ENCODE measurements at places on chromosomes 3 and 15.
A peak's percentile ranks its signal among the peaks of the same experiment; 100 is the strongest.

GRCh38 chr3:151156618-151157216 is 46.3 kb downstream of the GPR171 start:
- peak; percentile 72 for DNase-seq

DNA sequence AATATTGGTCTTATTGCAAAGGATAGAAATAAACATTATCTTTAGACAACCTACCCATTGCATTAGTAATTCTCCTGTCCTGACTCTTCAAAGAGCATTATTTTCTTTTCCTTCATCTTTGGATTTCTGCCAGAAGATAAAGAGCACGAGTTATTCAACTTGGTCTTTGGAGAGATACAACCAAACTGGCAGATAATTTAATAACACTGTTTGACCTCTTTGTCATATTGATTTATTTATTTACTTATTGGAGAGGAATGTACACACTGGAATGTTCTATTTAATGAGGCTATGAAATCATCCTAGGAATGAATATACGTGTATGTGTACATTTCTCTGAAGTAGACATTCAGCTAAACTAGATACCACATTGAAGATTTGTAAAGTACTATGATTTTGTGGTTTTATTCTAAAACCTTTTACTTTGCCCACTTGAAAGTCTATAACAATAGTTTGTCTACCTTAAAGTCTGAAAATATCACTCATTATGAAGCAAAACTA is 462.1 kb downstream of the C3orf38 start:
- DNase-seq = no peak

DNA sequence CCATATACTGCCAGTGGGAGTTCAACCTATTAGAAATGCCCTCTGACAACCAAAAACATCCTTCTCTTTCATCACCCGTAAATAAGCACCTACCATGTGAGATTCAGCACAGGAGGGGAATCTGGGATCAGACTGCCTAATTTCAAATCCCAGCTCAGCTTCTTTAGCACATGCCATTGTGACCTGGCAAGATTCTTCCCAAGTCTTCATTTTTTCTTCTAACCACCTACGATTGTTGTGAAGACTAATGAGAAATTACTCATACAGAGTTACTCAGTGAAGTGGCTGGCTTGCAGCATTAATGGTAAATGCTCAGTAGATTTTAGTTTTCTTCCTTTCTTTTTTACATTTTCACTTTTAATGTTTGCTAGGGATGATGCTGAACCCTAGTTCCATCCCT is 176.7 kb downstream of the PDZRN3 start:
- DNase-seq = no peak

DNA sequence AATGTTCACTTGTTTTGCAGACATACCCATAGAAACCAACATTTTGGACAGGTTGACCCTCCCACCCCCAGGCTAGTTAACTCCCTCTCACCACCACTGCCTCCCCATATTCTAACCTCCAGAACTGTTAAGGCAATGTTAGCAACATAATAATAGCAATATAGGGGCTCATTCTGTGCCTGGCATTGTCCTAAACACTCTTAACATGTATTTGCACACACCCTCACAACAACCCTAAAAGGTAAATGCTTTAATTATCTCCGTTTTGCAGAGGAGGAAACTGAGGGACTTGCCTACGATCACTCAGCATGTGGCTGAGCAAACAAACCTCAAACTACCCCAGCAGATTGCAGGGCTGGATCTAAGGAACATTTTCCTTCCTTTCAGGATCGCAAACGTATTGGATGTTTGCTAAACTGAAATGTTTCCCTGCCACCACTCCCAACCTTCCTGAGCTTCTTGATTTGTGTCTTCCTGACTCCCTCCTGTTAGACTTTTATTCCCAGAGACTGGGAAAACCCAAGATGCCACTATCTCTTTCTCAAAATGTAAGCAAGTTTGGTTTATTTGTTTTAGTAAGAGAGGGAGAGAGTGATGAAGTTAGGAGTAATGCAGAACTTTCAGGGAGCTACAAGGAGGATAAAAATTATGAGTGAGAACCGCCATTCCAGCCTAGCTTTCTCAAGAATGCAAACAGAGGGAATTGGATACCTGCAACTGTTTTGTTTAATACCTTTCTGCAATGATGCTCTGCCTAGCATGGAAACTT is 1.3 kb downstream of the SCG5 start:
- no peak for DNase-seq

- DNase-seq = no peak
Observed at GRCh38 chr3:108393128-108393900, 97.0 kb downstream of the HHLA2 start.

- peak; percentile 79 for DNase-seq
Observed at GRCh38 chr3:50121072-50122032, 32.6 kb downstream of the RBM5 start.

DNA sequence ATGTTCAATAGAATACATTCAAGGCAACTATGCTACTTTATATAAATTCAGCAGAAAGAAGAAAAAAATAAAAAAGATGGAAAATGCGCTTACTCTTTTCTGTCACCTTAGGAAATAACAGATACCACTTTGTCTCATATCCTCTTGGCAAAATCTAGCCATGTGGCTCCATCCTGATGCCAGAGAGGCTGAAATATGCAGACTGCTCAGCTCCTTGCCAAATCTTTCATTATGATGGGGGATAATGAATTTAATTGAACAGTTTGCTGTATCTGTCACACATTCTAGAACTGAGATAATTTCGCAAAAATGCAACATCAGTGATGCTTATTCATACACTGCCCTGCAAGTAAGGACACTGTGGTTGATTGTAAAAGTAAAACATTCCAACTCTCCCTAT is 1081.5 kb downstream of the PLOD2 start:
- no peak for DNase-seq

- no peak for DNase-seq
Observed at GRCh38 chr3:126467611-126467955, 8.1 kb downstream of the ZXDC start.

- DNase-seq = peak; percentile 73
Observed at GRCh38 chr3:41117398-41117870, 81.9 kb upstream of the CTNNB1 start.

DNA sequence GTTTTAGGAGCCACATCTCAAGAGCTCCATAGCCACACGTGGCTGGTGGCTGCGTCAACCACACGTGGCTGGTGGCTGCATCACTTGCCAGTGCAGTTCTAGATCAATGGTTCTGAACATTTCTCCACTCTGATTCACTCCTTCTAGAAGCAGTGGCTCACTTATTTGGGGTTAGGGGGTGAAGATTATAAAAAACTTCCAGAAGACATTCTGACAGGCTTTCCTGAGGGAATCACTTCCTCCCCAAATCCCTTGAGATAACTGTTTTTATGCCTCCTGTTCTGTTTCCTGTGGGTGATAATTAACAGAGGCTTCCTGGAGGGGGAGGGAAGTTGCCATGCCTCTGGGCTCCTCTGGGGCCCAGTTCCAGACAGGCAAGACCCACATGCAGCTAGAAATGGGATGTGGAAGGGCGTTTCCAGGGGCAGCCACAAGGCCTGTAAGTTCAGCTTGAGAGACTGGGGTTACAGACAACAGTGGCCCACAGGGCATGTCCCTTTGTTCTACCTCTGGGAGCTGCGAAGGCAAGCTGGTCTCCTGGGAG is 23.6 kb downstream of the HEG1 start:
- no peak for DNase-seq

GRCh38 chr15:41169781-41170180 is 53.7 kb upstream of the INO80 start:
- no peak for DNase-seq

DNA sequence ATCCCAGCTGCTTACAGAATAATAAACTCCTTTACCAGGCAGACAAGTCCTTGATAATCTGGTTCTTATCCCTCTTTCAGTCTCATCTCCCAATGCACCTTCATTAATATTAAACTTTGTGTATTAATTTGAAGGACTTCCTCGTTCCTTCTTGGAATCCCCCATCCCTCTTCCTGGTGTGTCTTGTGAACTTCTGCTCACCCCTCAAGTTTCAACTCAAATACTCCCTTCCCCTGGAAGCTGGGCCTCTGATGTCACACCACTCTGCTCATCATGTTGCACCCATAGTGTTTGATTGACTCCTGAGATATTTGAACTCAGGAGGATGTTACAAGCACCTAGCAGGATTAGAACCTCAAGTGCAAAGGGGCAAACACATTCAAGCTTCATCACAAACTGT is 3.3 kb upstream of the STT3B start:
- no peak for DNase-seq

GRCh38 chr3:21117370-21117769 is 633.6 kb downstream of the ZNF385D start:
- no peak for DNase-seq

GRCh38 chr3:98730886-98731537 is 32.1 kb upstream of the ST3GAL6 start:
- DNase-seq = no peak

GRCh38 chr15:70376929-70377691 is 279.4 kb upstream of the TLE3 start:
- DNase-seq = no peak

GRCh38 chr3:112128843-112129727 is 4.0 kb downstream of the GCSAM start:
- no peak for DNase-seq

DNA sequence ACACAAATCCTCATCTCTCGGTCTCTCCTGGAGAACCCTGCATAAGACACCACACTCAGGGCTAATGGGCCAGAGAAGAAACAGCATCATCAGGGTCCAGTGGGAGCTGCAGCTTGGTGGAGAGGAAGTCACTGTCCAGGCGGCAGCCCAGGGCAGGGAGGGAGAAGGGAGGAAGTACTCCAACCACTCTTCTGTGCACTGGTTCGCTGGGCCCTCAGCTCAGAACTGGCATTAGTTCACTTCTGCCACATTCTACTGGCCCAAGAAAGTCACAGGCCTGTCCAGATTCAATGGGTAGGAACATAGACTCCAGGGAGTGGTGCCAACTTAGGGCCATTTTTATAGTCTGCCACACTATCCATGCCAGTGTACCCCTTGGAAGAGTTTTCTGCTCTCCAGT is 169.0 kb downstream of the ABHD5 start:
- DNase-seq = no peak

GRCh38 chr3:184361532-184361931 is at the start of the genes CLCN2 and POLR2H:
Gene CLCN2, minus strand, starts transcription at chr3:184361605. Its CDS starts 126 bp downstream, at chr3:184361479.
Gene POLR2H, plus strand, starts transcription at chr3:184361710. Its CDS starts 1,783 bp downstream, at chr3:184363493.
- DNase-seq = peak; percentile 68

DNA sequence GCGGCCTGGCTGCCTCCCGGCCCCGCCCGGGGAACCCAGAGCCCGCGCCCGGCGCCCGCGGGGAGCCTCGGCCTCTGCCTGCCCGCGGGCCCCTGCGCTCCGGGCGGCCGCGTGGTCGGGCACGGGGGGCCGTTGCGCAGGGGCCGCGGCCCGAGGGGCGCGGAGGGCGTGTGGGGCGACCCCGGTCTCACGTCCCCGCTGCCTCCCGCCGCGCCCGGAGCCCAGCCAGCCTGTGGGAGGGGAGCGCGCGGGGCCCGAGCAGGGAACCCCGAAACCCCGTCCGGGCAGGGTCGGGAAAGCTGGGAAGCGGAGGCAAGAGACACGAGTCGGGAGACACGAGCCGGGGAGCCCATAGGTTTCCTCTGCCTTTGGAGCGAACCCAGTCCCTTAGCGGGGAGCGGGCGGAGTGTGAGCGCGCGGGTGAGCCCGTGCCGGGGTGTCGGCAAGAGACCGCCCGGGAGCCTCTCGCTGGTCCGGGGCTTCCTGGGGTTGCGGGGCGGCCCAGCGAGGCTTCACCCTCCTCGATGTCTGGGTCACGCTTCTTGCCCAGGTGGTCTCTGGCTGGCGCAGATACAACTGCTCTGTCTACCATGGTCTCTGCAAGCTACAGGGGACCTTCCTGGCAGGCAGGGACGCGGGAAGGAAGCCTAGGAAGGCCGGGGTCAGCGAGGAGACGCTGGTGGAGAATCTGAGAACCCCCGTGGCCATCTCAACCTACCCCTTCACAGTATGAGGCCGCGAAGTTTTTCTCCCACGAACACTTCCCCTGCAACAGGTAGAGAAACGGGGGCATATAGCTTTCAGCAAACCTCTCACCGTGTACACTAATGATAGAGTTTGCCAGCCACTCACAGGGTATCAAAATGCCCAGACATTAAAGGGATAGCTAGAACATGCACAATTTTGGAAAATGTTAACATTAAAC is 586 bp downstream of the LRRK1 start:
- DNase-seq = peak; percentile 40

GRCh38 chr3:158790901-158791589 is 10.8 kb upstream of the MFSD1 start:
- DNase-seq = peak; percentile 90

- no peak for DNase-seq
Observed at GRCh38 chr3:129549006-129549800, 6.2 kb downstream of the H1-8 start.
